Naive thymus-derived CD4-positive, alpha-beta T cell (primary cell): ENCODE measurements at places on chromosomes 16 and 17. TPM values are rescaled to one million over a fixed set of nuclear protein-coding genes. Genes with fewer than 3 reads are reported as not detected.
A peak's percentile ranks its signal among the peaks of the same experiment; 100 is the strongest.

DNA sequence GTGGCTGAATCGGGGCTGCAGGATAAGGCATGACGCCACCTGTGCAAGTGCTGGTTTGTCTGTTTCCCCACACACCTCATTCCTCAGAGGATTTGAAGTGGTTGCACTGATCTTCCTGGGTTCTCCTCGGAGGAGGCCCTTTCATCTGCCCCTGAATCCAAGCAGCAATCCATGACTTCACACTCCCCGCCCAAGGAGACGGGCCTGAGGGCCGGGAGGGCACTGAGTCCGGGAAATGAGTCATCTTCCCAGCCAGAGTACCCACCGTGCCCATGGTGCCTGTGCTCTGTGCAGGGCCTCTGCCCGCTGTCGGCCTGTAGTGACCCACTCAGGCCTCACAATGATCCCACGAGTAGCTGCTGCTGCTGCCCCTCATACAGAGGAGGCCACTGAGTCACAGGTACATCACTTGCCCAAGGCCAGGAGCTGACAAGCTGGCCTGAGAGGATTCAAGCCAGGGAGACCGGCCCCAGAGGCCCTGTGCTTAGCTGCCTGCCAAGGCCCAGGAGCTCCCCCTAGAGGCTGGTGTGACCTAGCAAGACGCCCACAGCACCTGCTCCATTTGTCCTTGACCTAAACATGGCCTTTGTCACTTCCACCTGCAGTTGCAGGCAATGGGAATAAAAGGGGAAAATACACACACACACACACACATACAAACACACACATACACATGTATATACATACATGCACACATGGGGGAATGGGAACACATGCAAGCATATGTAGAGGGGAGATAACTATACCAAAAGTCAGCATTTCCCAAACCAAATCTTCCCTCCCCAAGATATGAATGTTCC lies 240.0 kb downstream of the C16orf95 start:
- H3K4me1 ChIP-seq: no peaks in the 10 kb centered on the region
- no peak for DNase-seq

- DNase-seq: no peak
- peaks cover 7% of the 10 kb centered on the region for H3K36me3 ChIP-seq
- no peak overlapping the region for H3K27ac ChIP-seq
- no peaks in the 10 kb centered on the region for H3K4me1 ChIP-seq
- no peaks in the 10 kb centered on the region for H3K27me3 ChIP-seq
- no peak overlapping the region for H3K4me3 ChIP-seq
Measured at GRCh38 chr17:81576621-81577277, 24.6 kb upstream of the FAAP100 start.

DNA sequence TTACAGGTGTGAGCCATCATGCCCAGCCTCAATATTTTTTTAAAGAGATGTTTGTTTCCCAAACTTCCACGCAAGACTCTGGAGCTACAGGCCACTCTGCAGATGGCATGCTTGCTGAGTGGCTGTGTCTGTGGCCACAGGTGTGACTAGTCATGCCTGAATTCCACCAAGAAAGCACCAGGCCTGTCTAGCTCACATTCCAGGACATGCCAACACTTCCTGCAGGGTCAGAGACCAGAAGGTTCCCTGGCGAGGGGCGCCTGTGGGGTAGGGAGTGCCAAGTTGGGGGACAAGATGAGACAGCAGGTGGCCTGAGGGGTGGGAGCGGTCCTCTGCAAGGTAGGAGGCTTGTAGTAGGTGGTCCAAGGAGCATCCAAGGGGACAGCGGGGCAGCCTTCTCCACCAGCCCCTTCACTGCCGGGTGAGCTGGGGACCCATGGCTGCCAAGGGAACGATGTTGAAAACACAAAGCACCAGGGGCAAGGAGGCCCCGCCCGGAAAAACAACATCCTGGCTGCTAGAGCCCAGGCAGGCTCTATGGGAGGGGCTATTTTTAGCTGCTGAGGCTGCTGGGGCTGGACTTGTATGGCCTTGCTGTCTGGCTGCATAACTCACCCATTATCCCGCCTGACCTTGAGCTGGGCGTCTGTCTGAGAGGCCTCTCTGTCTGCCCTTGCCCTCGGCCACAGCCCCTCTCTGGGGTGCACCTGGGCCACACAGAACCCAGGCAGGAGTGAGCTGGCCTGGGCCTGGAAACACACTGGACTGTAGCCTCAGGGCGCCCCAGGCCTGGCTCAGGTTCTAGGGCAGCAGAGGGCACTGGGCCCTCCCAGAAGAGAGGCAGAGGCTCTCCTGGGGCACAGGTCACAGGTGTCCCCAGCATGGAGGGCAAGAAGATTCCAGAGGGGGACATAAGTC lies 5.7 kb downstream of the TRIM47 start:
- DNase-seq: peak; percentile 75
- no peaks in the 10 kb centered on the region for H3K27me3 ChIP-seq
- H3K36me3 ChIP-seq: no peaks in the 10 kb centered on the region
- H3K27ac ChIP-seq: peak overlapping the region; percentile 57
- H3K4me1 ChIP-seq: peaks cover 30% of the 10 kb centered on the region

DNA sequence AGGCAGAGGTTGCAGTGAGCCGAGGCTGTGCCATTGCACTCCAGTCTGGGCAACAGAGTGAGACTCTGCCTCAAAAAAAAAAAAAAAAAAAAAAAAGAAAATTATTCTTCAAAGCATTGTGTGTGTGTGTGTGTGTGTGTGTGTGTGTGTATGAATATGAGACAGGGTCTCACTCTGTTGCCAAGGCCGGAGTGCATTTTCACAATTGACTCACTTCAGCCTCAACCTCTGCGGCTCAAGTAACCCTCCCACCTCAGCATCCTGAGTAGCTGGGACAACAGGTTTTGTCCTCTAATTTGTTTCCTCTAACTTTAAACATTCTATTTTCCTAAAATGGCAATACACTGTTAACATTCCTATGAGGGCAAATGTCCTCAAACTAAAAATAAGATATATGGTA lies 7.7 kb downstream of the FBXO47 start:
- peaks cover 41% of the 10 kb centered on the region for H3K4me1 ChIP-seq
- H3K27me3 ChIP-seq: no peaks in the 10 kb centered on the region
- no peaks in the 10 kb centered on the region for H3K36me3 ChIP-seq
- H3K27ac ChIP-seq: no peak overlapping the region
- H3K4me3 ChIP-seq: no peak overlapping the region

- no peak overlapping the region for H3K4me3 ChIP-seq
- no peaks in the 10 kb centered on the region for H3K36me3 ChIP-seq
- peaks cover 14% of the 10 kb centered on the region for H3K4me1 ChIP-seq
- H3K27ac ChIP-seq: no peak overlapping the region
- no peaks in the 10 kb centered on the region for H3K27me3 ChIP-seq
- DNase-seq: no peak
Measured at GRCh38 chr17:17767887-17768418, 68.8 kb downstream of the SREBF1 start.

The FBXL16 gene
- total RNA-seq: 42.6 TPM

GRCh38 chr16:11768849-11769248 lies 26.2 kb upstream of the TXNDC11 start:
- H3K36me3 ChIP-seq: peaks cover 64% of the 10 kb centered on the region
- no peaks in the 10 kb centered on the region for H3K27me3 ChIP-seq
- DNase-seq: no peak
- peak overlapping the region; percentile 22 for H3K27ac ChIP-seq
- peaks cover 10% of the 10 kb centered on the region for H3K4me1 ChIP-seq
- H3K4me3 ChIP-seq: no peak overlapping the region

DNA sequence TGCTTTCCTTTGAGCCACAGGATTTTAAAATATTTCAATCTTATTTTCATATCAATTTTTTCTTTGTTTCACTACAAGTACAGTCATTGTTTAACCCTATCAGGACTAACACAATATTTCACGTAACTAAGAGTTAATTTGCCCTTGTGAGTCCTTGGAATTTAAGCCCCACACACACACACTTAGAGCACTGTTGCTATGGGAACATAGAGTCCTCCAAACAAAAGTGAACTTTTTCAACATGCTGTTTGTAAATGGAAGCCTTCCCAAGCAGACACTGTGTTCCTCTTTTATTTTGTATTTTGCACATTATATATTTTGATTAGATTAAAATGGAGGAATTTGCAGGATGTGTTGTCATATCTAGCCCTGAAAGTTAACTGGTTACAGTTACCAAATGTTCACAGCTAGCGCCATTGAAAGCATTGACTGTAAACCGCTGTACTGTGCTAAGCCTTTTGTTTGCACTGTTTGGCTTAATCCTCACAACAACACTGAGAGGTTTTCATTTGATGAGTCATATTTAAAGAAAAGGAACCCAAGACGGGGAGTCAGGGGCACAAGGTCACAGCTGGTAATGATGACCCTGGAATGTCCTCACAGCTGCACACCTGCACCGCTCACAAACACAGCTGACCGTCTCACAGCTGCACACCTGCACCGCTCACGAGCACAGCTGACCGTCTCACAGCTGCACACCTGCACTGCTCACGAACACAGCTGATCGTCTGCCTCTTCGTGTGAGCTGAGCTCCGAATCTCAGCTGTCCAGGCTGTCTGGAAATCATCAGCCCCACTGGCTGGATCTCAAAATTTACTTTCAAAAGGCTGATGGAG lies 6.3 kb downstream of the HSBP1 start:
- H3K4me3 ChIP-seq: no peak overlapping the region
- H3K27me3 ChIP-seq: no peaks in the 10 kb centered on the region
- H3K36me3 ChIP-seq: peaks cover 27% of the 10 kb centered on the region
- no peak overlapping the region for H3K27ac ChIP-seq
